SJSA1 (cell line): ENCODE measurements at places on chromosomes 2 and 18.

DNA sequence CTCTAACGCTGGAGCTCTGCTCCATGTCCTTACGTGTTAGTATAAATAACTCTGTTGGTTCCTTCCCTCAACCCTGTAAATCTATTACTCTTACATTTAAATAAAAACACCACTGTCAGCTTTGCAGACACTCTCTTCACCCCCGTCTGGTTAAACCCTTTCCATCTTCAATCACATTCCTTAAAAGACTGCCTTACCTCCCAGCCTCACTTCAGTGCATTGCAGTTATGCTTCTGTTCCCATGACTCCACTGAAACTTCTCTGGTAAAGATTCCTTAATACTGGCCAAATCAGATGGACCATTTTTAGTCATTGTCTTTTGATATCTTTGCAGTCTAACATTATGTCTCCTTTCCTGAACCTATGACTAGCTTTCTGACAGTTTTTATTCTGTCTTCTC is 61.7 kb downstream of the EML4 start:
- DNase-seq: no peak

DNA sequence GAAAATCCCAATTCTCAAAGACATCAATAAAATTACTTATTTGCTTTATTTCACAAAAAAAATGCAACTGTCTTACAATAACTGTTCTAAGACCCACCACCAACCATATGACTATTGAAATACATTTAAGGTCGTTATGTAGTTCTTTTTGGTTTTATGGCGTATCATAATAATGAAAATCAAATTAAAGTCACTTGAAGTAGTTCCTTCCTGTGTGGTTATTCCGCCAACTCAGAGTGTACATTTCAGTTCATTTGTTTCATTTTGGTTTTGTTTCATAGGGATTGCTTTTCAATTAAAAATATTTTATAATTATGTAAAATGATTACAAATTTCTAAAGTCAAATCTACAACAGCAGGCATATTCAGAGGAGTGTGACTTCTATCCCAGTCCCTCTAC is 45.9 kb upstream of the AAK1 start:
- no peak for DNase-seq

DNA sequence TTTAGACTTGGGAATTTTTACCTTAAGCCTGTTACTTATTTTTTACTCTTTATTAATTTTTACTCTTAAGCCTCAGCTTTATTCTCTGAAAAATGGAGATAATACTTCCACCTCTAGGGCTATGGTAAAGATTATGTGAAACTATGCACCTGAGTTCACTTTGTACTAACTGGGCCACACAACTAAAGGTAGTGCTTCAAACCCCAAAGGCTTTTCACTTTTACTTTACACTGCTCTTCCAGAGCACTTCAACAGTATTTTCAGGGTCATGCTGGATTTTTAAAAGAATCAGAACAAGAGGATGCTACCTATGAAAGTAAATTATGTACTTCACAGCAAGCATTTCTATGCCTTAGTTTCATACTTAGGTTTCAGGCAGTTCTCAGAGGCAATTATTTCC is 27.8 kb downstream of the MEX3C start:
- no peak for DNase-seq

DNA sequence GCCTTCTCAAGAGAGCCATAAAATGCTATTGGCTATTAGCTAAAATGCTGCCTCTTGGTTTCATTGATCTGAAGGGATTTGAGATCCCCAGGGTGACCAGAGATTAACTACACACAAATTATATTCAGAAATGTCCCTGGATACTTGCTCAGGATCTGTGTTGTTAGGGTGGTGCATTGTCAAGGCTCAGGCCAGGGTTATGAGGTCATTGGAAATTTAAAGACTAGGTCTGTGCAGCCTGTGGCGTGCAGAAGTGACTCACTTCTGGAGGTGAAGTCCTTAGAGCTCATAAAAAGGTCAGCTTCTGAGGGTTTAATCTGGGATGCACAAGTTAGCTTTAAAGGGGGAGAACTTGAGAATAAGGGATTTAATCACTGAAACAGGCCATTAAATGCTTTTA is 23.5 kb downstream of the LRRTM1 start:
- no peak for DNase-seq

DNA sequence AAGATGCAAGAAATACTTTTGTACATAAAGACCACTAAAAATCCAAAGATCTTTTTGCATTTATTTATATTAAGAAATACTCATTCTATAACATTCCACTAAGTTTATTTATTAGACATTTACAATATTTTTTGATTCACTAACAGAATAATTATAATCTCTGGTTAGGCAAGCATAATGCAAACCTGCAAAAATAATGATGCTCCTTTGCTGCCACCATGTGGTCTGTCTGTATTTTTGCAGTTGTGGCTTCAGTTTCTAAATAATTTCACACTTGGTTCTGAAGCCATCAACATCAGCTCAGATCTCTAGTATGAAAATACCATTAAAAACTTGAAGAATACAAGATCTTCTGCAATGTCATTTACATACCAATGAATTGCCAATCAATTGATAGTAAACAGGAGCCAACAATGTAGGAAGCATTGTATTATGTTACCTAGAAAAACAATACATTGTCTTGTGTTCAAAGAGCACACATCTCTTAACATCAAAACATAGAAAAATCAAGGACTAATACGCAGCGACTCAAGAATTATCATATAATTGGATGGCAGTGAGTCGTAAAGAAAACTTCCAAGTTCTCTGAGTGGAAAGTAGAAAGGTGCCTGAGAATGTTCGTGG is 28.8 kb upstream of the WDR75 start:
- DNase-seq: no peak

GRCh38 chr18:55353806-55354205 is 234.2 kb downstream of the TCF4 start:
- DNase-seq: no peak
